Hair follicular keratinocyte (primary cell): ENCODE measurements at places on chromosomes 7 and 10. TPM values are rescaled to one million over a fixed set of nuclear protein-coding genes. Genes with fewer than 3 reads are reported as not detected.

Gene DGKI
- total RNA-seq: under 0.01 TPM in 1 of 2 replicates, not detected in the other

Gene IFIT2
- total RNA-seq: 0.62 and 0.65 TPM in 2 replicates

Gene NPSR1
- total RNA-seq: not detected in 2 replicates

Gene ASB10
- not detected in 2 replicates for total RNA-seq

Gene UNCX
- not detected in 2 replicates for total RNA-seq

Gene PAX4
- not detected in 2 replicates for total RNA-seq

Gene CHPF2
- total RNA-seq: 34.4 and 41.7 TPM in 2 replicates

Gene MYL10
- total RNA-seq: not detected in 2 replicates

Gene AKR1E2
- total RNA-seq: 1.3 and 2.3 TPM in 2 replicates

Gene DCLRE1C
- total RNA-seq: 6.6 and 8.7 TPM in 2 replicates

Gene NAT16
- total RNA-seq: not detected in 2 replicates

Gene ZNF511
- total RNA-seq: 28.1 and 38.3 TPM in 2 replicates

Gene HMX2
- total RNA-seq: not detected in 2 replicates

Gene ZNF503
- 15.7 and 17.6 TPM in 2 replicates for total RNA-seq

Gene ZNF107
- 1.3 and 2.1 TPM in 2 replicates for total RNA-seq

Gene OR2A1
- total RNA-seq: 0.11 TPM in 1 of 2 replicates, not detected in the other

Gene TBL2
- total RNA-seq: 46.5 and 50.5 TPM in 2 replicates

Gene CLDN3
- total RNA-seq: not detected in 2 replicates
